ENCODE measurements at places on chromosomes 12 and 14. TPM values are rescaled to one million over a fixed set of nuclear protein-coding genes. Genes with fewer than 3 reads are reported as not detected.

Gene PZP
- not detected for total RNA-seq

Gene NTN4
- not detected for total RNA-seq

Gene GLTP
- 39.3 TPM for total RNA-seq

GRCh38 chr14:101503431-101504095, 57.7 kb upstream of the DIO3 start:
- DNase-seq, result no peak

DNA sequence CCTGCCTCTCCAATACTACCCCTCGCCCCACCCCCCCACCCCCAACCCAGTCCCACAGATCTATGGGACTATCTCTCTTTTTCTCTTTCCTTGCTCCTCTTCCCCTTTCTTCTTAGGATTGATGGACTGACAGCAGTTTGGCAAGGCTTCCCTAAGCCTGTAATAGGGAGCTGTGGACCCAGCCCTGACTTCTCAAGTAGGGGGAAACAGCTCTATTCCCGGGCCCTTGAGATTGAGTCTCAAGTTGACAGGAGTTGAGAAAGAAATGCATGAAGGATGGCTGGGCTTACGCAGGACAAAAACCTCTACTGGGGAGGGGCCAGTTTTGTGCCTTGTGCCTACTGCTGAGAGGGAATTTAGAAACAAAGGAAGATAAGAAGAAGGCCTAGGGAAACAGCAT, 60.4 kb downstream of the SMUG1 start:
- DNase-seq, result no peak

- no peak for DNase-seq
These were observed 76.7 kb upstream of the BBS10 start for GRCh38 chr12:76424941-76425340.

Gene TESPA1
- 80.6 TPM for total RNA-seq

Gene TMEM233
- total RNA-seq, result not detected

Gene P2RX2
- not detected for total RNA-seq

- peak; percentile 79 for DNase-seq
These were observed 44.7 kb downstream of the CCDC88C start for GRCh38 chr14:91372671-91373495.

GRCh38 chr14:34046799-34047520, 96.1 kb upstream of the EGLN3 start:
- no peak for DNase-seq

DNA sequence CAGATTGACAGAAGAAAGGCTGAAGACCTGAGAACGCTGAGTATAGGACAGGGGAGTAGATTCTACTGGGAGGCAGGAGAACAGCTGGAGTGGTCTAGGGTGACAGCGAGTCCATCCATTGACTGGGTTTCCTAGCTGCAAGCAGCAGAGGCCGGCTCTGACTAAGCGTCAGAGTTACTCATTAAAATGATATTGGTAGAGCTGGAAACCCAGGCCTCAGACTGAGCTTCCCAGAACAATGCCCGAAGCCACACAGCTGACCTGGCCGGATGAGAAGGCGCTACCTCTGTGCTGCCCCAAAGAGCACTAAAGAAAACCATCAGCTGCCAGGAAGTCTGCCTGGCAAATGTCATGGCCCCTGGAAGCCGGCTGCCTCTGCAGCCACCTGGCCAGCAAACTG, 78.5 kb upstream of the FZD10 start:
- DNase-seq, result no peak

Gene GUCY2C
- total RNA-seq, result not detected

GRCh38 chr12:50246873-50247612, 36.3 kb downstream of the LIMA1 start:
- DNase-seq, result no peak

Measured in CD8-positive, alpha-beta memory T cell (primary cell).